ENCODE measurements at places on chromosomes 16 and 17.
A peak's percentile ranks its signal among the peaks of the same experiment; 100 is the strongest.

DNA sequence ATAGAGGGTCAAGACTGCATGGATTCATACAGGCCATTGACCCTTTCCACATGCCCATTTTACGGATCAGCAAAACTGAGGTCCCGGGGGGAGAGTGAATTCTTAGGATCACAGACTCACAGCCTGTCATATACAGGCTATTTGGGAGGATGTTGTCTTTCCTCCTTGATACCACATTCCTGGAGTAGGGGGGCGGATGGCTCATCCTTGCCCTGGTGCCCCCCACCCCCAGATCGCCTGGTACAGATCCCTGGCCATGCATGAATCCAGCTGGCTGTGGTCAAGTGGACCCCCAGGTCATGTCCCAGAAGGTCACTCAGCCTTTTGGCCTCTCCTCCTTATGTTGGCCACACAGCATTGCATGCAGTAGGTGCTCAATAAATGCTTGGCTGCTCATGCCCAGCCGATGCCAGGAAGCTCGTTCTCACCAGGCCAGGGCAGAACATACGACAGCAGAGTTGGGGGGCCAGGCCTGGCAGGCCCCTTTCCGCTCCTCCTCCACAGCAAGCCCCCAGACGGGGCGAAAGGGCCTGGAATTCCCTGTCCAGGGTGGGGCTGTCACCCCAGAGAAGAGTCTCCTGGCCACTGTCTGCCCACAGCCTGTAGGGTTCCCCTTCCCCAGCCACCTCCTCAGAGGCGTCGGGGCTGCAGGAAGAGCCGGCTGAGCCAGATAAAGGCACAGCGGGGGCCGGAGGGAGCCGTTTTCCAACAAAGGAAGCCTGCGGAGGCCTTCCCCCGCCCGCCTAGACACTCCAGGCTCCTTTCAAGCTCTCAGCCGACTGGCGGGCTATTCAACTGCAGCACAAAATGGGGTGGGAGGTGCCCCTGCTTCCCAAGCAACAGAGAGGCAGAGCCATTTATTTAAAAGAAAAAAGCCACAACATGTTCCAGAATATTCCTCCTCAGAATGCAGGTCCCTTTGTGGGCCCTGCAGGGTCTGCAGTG, 215.7 kb upstream of the CIBAR2 start:
- no peak for DNase-seq

- no peak for DNase-seq
These were observed 61.0 kb downstream of the PLD6 start for GRCh38 chr17:17144916-17145665.

DNA sequence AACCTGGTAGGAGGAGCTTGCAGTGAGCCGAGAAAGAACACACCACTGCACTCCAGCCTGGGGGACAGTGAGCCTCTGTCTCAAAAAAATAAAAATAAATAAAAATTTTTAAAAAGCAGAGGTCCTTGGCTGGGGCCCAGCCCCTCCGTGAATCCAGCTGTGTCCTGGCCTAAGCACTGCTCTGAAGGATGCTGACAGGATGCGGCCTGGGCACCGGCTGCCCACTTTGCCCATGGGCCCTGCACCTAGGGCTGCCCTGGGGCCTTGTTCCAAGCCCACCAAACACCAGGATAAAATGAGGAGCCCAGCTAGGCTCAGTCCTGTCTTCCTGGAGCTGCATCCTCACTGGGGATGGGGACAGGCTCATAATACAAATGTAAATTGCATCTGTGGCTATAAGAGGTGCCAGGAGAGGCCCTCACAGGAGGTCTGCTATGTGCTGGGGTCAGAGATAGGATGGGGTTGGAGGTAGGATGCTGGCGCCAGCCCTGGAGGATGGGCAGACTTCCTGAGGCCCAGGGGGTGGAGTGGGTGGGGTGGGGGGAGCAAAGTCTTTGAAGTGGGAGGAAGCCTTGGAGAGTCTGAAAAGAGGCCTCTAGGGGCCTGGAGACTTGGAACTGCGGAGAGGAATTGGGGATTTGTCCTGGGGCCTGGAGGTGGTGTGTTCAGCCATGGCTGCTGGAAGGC, 6.2 kb downstream of the C16orf89 start:
- no peak for DNase-seq

DNA sequence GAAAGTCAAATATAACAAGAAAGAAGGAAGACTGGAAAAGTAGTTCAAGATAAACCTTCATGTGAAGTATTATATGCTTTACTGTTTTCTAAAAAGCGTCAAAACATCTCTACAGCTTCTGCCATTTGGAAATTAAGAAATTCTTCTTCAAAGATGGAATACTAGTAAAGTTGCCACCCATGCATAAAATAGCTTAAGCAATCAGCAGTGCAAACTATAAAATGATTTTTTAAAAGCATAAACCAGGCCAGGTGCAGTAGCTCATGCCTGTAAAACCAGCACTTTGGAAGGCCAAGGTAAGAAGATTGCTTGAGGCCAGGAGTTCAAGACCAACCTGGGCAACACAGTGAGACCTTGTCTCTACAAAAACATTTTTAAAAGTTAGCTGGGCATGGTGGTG, 68.2 kb downstream of the USP32 start:
- no peak for DNase-seq

GRCh38 chr16:88754109-88754911, 30.7 kb downstream of the PIEZO1 start:
- DNase-seq: no peak

DNA sequence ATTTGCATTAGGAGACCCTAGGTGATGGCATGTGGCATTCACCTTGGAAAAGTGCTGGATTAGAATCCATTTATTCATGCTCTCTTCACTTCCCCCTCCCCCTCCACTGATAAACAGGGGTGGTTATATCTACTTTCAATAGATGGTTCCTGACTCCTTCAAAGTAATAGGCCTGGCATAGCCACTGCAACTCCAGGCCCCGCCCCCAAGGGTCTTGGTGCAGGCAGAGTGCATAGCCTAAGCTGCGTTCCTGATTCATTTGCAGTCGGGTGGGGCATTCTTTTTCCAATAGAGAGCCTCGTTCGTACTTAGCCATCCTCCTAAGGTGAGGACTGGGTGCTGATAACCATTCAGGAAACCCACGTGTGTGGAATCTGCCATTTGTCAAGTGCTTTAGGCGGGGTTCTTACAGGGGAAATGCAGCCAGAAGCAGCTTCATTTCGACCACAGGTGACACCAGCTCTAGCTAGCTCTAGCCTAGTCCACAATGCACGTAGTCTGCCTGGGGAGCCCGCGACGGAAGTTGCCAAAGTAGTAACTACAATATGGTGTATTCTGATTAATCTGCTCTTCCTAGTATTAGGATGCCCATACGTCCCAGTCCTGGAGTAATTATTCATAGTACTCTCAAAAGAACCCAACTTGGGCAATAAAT, 11.1 kb downstream of the UBE2O start:
- DNase-seq: no peak

GRCh38 chr16:920717-921116, 50.1 kb downstream of the LMF1 start:
- no peak for DNase-seq

DNA sequence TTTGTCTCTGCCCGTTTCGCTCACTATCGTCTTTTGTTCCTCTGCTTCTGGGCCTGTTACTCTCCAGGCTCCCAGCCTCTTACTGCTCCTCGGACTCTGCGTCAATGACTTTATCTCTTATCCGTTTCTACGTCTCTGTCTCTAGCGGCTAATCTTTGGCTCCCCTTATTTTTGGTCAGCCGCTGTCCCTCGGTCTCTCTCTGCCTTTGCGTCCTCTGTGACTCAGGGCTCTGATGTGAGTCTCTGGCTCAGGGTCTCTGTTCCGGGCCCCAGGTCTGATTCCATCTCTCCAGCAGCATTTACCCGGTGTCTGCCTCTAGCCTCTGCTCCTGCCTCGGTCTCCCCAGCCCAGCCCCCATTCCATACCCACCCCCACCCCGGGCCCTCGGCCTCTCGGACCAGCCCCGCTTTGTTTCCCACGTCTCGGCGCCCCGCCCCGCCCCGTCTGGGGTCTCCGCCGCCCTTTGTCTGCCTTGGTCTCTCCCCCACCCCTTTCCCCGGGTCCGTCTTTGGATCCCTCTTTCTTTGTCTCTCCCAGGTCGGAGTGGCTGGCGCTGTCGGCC, 547 bp upstream of the ZNF48 start:
- DNase-seq: no peak

DNA sequence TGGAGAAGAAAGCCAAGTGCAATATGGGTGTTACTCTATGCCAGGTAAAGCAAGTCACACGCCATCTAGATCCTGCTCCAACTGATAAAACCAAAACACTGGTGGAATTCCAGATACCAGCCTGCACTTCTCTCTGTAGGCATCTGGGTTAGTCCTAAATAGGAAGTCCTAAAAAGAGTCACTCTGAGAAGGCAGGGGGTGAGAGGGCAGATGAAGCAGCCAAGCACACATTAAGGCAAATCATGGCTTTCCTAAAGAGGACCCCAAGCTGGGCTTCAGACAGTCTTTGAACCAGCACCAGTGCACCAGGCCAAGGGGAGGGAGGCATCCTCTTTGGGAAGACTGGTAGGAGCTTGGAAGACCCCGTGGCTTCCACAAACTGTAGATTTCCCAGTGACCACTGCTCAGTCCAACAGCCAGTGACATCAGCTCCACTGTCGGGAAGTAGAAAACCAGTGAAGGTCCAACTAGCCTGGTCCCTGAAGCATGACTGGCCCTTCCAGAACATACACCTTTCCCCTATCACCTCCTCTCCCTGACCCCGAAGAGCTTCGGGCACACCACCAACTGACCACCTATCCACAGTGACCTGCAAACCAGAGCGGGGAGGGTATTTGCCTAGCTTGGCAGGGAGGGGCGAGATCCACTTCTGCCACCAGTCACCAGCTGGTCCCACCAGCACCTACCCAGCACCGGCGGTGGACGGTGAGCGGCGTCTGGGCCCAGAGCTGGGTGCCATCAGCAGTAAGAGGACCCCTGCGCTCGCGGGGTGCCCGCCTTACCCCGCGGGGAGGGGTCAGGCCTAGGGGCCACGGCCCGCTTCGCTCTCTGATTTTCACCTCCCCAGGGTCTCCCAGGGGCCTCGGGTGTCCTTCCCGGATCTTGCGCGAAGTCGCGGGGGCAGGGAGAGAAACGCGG, 1.0 kb downstream of the LITAF start:
- DNase-seq: no peak

DNA sequence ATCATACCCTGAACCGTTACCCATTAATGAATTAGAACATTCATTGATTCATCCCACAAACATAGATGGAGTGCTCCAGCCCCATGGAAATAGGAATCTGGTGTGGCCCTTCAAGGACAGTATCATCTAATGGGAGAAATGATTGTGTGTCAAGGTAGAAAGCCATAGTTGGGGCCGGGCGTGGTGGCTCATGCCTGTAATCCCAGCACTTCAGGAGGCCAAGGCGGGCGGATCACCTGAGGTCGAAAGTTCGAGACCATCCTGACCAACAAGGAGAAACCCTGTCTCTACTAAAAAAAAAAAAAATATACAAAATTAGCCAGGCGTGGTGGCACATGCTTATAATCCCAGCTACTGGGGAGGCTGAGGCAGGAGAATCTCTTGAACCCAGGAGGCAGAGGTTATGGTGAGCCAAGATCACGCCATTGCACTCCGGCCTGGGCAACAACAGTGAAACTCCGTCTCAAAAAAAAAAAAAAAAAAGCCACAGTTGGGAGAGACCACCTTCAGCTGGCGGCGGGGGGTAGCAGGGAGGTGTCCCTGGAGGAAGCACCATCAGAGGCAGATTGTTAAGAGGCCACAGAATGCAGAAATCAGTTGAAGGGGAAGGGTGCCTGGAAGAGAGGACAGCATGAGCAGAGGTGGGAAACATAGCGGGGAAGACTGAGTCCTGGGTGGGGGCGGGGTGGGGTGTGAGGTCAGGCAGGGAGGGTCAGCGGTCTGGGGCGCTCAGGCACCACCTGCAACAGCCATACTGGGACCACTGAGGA, 60.0 kb downstream of the USP22 start:
- DNase-seq: no peak

GRCh38 chr16:57999366-57999970, 1.0 kb downstream of the ZNF319 start:
- no peak for DNase-seq

- DNase-seq: no peak
These were observed 64.7 kb downstream of the ZFHX3 start for GRCh38 chr16:72983241-72983640.

DNA sequence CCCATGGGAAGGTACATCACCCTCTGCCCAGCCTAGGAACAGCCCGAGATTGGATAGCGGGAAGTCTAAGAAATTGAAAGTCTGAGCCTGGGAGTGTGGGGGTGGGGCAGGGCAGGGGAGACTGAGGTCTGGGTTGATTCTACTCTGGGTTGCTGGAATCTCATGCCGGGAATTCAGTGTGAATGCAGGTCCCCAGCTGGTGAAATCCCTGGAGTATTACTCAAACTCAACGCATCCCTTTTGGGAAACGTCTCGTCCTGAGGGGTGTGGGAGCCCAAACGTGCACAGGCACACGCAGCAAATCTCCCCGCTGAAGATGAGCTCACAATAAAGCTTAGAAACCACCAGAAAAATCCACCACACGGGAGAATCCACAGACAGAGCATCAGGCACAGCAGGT, 55.4 kb downstream of the SOCS1 start:
- DNase-seq: no peak

GRCh38 chr17:59427425-59427921, 96.0 kb downstream of the YPEL2 start:
- DNase-seq: peak; percentile 33

DNA sequence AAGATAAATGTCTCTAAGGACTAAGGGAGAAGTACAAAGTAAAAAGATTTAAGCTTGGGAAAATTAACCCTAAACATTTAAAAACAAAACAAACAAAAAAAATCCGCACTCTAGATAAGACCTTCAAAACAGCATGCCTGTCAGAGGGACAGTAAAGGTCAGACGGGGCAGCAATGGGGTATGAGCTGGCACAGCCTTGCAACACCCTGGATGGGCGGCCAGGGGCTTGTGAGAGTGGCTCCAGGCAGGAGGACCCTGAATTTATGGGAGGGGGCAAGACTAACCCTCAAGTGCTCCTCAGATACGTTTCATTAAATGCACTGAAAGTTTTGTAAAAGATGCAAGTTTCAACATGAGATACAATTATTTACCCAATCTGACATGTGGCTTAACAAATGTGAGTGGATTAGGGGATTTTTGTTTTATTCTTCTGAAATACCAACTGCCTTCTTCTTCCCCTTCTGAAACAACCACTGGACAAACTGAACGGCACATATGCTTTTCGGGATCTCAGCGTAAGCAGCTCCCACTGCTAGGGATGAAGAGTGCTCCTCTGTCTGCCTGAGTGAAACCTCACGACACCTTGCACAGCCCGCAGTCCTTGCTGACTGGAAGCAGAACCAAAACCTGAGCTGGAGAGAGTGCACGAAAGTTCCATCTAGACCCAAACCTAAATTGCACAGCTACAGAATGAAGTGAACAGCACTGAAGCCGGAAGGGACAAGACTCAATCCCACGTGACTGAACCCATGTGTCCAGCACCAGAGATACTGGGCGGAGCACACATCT, 128.4 kb downstream of the ANKRD11 start:
- no peak for DNase-seq

DNA sequence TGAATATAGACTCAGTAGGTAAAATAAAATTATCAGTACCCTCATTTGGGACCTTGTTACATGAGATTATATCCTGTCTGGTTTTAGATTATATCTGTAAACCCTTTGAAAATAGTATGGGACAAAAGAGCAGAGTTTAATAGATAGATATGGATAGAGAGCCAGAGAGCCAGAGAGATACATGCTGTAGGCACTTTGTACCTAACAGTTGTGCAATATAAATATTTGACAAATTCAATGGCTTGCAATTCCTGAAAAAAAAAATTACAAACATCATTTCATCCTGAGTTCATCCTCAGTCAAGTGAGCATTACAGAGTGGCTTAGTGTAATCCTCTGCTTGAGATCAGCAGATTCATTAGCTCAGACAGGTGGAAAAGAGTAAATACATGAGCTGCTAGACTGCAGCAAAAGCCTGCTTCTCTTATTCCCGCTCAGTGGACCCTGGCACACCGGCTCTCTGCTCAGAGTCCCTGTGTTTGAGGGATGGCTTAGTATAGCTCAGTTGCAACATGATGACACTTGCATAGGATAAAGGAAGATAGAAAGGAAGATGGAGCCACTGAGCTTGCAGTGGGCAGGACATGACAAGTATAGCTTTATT, 931.6 kb upstream of the GOT2 start:
- DNase-seq: no peak

Data from NCI-H226 (cell line).